Purkinje cell (primary cell): ENCODE measurements at places on chromosomes 5 and 9. TPM values are rescaled to one million over a fixed set of nuclear protein-coding genes. Genes with fewer than 3 reads are reported as not detected.

Gene CENPH
- polyA plus RNA-seq = 0.24 and 2.6 TPM in 2 replicates

Gene PRSS3
- polyA plus RNA-seq = 4.4 and 26.2 TPM in 2 replicates

Gene ATP10B
- polyA plus RNA-seq = 7.3 and 9.2 TPM in 2 replicates

Gene PCYOX1L
- polyA plus RNA-seq = 15.3 and 18.3 TPM in 2 replicates

Gene SPINK1
- not detected in 2 replicates for polyA plus RNA-seq

Gene RPS14
- polyA plus RNA-seq = 798 and 834 TPM in 2 replicates

Gene MYORG
- 1.4 and 1.7 TPM in 2 replicates for polyA plus RNA-seq

Gene FAT2
- polyA plus RNA-seq = 0.52 and 0.83 TPM in 2 replicates

Gene LCP2
- 0.15 and 0.87 TPM in 2 replicates for polyA plus RNA-seq

Gene RNF183
- not detected in 2 replicates for polyA plus RNA-seq

Gene FAM200C
- 3.8 and 8.1 TPM in 2 replicates for polyA plus RNA-seq

Gene SDHA
- polyA plus RNA-seq = 131 and 144 TPM in 2 replicates

Gene C5
- polyA plus RNA-seq = 0.44 and 0.50 TPM in 2 replicates

Gene FST
- polyA plus RNA-seq = not detected in 2 replicates

Gene IFNA2
- 0.22 TPM in 1 of 2 replicates, not detected in the other for polyA plus RNA-seq

Gene FOXD4L4
- polyA plus RNA-seq = not detected in 2 replicates

Gene ZNF79
- polyA plus RNA-seq = 0.50 and 2.4 TPM in 2 replicates

Gene IL9
- polyA plus RNA-seq = not detected in 2 replicates

Gene TAF11L5
- not detected in 2 replicates for polyA plus RNA-seq

Gene SPATA31A3
- not detected in 2 replicates for polyA plus RNA-seq

Gene PCDHGB7
- polyA plus RNA-seq = 0.35 TPM in 1 of 2 replicates, not detected in the other

Gene GRIN3A
- 2.8 TPM in 1 of 2 replicates, not detected in the other for polyA plus RNA-seq

Gene IL3
- polyA plus RNA-seq = not detected in 2 replicates

Gene SNCB
- 6.9 and 17.0 TPM in 2 replicates for polyA plus RNA-seq

Gene ACOT12
- not detected in 2 replicates for polyA plus RNA-seq

Gene FRMD3
- polyA plus RNA-seq = 0.35 and 5.1 TPM in 2 replicates

Gene SLC1A3
- polyA plus RNA-seq = 345 and 350 TPM in 2 replicates

Gene SAXO1
- not detected in 2 replicates for polyA plus RNA-seq

Gene WNK2
- 8.7 and 17.7 TPM in 2 replicates for polyA plus RNA-seq

Gene INSL4
- polyA plus RNA-seq = not detected in 2 replicates

Gene STKLD1
- 4.9 TPM in 1 of 2 replicates, not detected in the other for polyA plus RNA-seq

Gene PCDHB4
- polyA plus RNA-seq = 6.0 and 16.8 TPM in 2 replicates

Gene CDH12
- polyA plus RNA-seq = 15.5 and 20.3 TPM in 2 replicates

Gene ENG
- polyA plus RNA-seq = 0.08 TPM in 1 of 2 replicates, not detected in the other

Gene BARHL1
- not detected in 2 replicates for polyA plus RNA-seq
